H1 (cell line): ENCODE measurements at places on chromosomes 2 and 18. TPM values are rescaled to one million over a fixed set of nuclear protein-coding genes. Genes with fewer than 3 reads are reported as not detected.

DNA sequence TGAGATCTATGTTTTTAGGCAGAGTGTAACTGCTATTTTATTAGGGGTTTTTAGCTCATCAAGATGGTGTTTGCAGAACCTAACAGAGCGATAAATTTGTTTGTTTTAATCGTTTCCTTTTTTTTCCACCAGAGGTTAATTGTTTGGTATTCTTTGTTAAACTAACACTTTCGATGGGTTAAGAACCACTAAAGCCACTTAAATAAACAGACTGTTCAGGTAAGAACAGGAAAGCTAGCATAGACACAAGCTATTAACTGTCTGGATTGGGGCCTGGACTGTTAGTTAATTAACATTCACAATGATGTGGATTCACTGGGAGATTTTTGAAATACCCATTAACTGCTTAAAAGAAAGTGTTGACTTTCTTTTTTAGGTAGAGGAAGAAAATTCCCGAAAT, 209.0 kb upstream of the COPS8 start:
- DNase-seq = no peak

GRCh38 chr18:31497404-31497835, 557 bp upstream of the DSG2 start:
- DNase-seq = no peak

DNA sequence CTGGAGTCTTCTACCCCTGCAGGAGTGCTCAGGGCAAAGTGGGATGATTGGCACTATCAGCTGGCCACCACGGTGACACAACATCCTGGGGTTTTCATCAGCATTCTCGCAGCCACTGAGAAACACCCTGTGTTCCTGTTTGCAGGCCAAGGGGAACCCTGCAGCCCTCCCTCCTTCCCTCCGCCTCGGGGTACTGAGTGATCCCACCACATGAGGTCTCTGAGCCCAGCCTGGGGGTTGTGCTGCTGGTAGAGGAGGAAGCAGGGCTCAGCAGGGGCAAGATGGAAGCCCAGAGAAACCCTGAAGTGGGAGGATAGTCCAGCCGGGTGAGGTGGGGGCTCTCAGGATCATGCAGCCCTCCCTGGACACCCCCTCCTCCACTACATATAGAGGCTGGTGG, at the start of gene OXER1:
TSS of gene OXER1 (minus strand) at position 40 of the 400 bp plus-strand sequence. CDS start 73 bp downstream, outside the sequence.
- DNase-seq = no peak

DNA sequence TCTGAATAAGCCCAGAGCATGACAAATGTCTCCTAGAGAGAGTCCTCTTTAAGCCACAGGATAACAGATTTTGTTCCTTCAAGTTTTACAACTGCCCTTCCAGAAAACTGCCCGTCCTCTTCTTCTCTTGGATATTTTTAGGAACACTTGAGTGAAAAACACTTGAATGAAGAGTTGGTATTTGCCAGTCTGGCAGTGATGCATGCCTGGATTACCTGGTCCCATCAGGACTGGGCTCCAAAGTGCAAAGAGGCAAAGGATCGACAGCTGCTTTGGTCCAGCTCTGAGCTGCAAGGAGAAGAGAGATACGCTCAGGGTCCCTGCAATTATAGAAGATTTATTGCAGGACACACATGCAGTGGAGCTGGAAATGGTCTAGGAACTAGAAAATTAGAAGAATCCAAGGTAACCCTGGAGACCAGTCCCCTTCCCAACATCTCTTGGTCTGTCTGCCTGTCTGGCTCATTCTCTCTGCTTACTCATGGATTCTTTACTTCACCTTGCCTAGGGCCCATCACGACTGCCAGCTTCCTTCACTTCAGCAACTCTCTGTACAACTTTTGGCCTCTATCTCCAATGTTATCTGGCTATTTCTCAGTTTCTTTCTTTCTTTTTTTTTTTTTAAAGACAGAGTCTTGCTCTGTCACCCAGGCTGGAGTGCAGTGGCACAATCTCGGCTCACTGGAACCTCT, 112.1 kb upstream of the SIX2 start:
- DNase-seq = no peak

The PLCD4 gene
- polyA plus RNA-seq = 0.16 and 0.21 TPM in 2 replicates

- no peak for DNase-seq
These were observed 36.6 kb downstream of the FEZ2 start for GRCh38 chr2:36561237-36561944.

The ICA1L gene
- 0.71 and 1.1 TPM in 2 replicates for polyA plus RNA-seq

The ASB18 gene
- polyA plus RNA-seq = not detected in 2 replicates

DNA sequence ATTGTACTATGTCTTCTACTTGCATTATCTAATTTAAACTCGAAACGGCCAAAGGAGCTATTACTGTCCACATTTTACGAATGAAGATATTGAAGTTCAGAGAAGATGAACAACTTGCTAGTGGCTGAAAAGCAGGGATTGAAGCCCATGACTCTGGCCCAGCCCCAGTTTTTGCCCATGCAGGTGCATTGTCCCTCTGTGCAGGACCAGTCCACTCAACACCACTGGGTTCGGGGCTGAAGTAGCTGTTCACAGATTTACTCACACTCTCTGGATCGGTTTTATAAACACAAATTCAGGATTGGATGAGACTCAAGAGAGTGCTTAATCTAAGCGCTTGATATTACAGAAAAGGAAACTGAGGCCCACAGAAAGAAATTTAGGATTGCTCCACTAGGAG, 1.4 kb upstream of the IHH start:
- DNase-seq = no peak

The PCBP1 gene
- polyA plus RNA-seq = 279 and 316 TPM in 2 replicates
